ENCODE measurements at places on chromosomes 12 and 14.

GRCh38 chr12:27208414-27208750 lies 35.7 kb upstream of the STK38L start:
- no peak for DNase-seq

- no peak for DNase-seq
Observed at GRCh38 chr12:89933911-89934310, 225.3 kb upstream of the ATP2B1 start.

DNA sequence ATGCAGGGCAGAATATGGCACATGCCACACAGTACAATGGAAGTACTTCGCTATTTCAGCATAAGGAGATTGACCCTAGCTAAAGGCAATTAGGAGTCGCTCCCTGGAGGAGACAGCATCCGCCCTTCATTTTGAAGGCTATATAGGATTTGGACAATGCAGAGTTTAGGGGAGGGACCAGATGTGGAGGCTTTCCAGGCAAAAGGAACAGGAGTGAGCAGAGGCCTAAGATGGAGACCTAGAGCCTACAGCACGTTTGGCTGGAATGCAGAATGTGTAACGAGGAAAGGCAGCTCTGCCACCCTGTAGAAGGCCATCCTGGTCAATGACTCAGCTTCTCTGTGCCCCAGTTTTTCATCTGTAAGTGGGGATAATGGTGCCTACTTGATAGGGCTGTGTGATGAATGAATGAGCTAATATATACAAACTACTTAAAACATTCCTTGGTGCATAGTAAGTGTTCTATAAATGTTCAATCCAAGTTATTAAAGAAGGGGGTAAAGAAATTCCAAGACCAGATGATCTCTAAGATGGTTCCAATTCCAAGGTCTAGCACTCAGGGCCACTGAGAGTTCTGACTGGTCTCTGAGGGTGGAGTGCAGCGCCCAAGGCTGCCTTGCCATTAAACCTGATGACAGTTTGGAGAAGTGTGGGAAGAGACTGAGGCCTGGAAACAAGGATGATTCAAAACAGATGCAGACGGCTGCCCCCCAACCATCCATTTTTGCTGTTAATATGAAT lies 54.3 kb upstream of the FRMD6 start:
- no peak for DNase-seq

GRCh38 chr12:13024531-13024916 lies 19.7 kb upstream of the FAM234B start:
- peak; percentile 14 for DNase-seq

GRCh38 chr14:102028733-102029132 lies 58.1 kb downstream of the HSP90AA1 start:
- DNase-seq = no peak

DNA sequence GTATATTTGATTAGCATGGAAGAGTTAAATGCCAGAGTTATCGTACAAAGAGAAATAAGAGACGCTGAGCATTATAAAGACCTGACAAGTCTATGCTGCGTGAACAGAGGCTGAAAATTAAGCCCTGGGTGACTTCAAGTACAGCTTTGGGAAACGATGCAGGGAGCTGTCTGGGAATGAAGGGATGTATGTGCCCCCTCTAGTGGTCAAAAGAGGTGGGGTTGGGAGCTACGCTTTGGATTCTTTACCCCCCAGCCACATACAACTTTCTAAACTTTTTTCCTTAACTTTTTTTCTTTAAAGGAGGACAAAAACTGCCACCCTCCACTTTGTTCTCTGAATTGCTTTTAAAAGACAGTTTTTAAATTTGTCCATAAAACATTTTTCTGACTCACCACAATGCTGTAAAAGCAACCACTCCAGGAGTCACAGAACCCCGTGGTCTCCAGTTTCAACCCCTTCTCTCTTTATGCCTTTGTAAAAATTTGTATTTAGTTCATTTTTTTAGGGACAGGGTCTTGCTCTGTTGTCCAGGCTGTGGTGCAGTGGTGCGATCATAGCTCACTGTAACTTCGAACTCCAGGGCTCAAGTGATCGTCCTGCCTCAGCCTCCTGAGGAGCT lies 59.4 kb downstream of the ZNF664 start:
- peak; percentile 59 for DNase-seq

DNA sequence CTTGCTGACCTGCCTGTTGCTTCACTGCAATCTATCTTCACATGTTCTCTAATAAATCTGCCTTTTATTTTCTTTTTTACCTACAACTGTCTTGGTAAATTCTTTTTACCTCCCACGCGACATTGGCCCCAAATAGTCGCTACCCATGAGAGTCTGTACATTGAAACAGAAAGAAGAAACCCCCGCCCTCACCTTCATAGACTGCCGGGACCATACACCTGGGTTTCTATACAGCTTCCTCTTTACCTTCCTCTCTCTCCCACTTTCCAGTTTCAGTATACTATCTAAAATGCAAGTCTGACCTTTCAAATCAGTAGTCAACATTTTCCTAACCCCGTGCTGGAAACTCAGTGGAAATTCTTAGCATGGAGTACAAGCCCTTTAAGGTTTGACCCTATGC lies 4.8 kb downstream of the SLC8A3 start:
- no peak for DNase-seq

GRCh38 chr12:50195832-50196231 lies 28.7 kb upstream of the CERS5 start:
- no peak for DNase-seq

GRCh38 chr12:132477017-132477702 lies 12.8 kb upstream of the FBRSL1 start:
- DNase-seq = no peak

DNA sequence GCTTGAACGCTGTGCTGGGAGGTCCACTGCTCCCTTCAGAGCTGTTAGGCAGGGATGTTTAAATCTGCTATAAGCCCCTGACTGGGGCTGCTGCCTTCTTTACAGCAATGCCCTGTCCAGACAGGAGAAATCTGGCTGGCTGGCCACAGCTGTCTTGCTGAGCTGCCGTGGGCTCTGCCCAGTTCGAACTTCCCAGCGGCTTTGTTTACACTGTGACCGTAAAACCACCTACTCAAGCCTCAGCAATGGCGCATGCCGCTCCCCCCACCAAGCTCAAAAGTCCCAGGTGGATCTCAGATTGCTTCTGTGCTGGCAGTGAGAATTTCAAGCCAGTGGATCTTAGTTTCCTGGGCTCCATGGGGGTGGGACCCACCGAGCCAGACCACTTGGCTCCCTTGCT lies 35.8 kb downstream of the CKAP4 start:
- DNase-seq = no peak

- DNase-seq = peak; percentile 96
Observed at GRCh38 chr12:86712425-86712843, 456.2 kb upstream of the MGAT4C start.

DNA sequence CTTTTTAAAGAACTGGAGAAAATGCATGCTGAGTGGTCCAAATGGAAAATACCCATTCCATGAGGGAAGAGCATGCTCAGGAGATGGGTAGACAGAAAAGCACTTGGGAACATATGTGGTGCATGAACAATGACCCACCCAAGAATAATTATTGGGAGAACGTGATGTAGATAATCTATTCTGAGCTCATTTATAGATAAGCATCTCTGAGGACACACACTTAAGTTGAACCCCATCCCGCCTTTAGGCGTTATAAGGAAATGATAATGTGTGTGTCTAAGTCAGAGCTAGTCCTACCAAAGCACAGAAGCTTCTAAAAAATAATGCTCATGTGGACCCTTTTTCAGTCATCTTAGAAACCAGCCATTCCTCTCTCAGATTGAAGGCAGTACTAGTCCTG lies 189.9 kb downstream of the KTN1 start:
- no peak for DNase-seq

DNA sequence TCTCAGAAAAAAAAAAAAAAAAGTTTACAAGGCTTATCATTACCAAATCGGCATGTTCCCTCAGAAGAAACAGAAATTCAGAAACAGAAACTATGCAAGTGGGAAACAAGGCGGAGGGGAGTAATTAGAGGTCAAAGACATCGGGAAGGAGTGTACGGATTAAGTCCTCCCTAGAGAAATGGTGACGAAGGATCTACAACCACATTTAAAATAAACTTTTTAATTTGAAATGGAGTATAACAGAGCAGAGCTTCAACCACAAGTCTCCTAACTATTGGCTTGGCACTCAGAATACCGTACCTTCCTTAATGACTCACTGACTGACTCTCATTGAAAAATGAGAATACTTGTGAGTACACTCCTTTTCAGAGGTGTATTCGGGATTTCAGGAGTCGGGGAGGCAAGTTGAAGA lies 908 bp downstream of the ENTPD5 start:
- peak; percentile 73 for DNase-seq
